ENCODE measurements at places on chromosomes 12 and 14.

DNA sequence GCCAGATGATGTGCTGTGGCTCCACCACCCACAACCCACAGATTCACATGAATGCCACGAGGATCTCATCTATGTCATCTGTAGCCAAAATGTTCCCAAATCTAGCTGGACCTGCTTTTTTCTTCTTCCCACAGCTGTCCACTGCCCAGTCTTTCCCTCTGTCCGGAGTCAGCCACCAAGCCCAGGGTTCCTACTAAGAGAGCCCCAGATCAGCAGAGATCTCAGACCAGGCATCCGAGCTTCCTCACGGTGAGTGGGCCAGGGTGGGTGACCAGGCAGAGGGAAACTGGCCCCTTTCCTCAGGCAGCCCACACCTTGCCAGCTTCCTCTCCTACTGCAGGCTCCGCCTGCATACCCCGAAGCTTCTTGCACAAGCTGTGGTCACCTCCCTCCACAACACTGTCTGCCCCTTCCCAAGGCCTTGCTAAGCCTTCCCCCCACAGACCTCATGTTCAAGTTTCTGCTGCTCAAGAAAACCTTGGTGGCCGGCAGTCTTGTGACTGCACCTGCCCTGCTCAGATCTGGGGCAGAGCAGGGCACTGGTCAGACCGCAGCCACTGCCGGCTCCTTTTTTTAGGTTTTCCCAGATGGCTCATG lies 81.4 kb downstream of the ACTN1 start:
- DNase-seq, result no peak

- peak; percentile 22 for DNase-seq
These were observed 23.9 kb downstream of the FERMT2 start for GRCh38 chr14:52926953-52927352.

GRCh38 chr14:105409364-105409763 lies 10.3 kb upstream of the MTA1 start:
- no peak for DNase-seq

GRCh38 chr14:99604766-99605298 lies 825 bp upstream of the CCDC85C start:
- peak; percentile 52 for DNase-seq

- DNase-seq, result no peak
These were observed 3.8 kb downstream of the EXOC3L4 start for GRCh38 chr14:103097994-103098957.

- DNase-seq, result no peak
These were observed 222.2 kb downstream of the ERC1 start for GRCh38 chr12:1213205-1213604.

GRCh38 chr12:97912943-97913342 lies 450.3 kb downstream of the RMST start:
- no peak for DNase-seq

DNA sequence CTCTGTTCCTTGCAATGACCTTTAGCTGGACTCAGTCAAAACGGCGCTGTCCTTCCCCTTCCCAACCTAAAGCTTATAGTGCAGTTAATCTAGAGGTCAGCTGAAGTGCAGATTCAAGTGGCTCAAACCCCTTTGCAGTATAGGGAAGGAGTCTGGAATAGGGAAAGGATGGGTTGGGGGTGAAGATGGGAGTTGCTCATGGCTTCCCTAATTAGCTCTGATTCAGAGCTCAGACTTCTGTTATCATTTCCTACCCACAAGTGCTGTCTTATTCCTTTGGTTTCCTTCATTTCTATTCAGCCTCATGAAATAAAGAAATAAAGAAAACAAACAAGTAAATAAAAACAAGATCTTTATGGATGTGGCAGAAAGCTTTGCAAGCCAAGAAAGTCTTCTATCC lies 264.0 kb upstream of the HMGA2 start:
- no peak for DNase-seq

- no peak for DNase-seq
These were observed 88.5 kb upstream of the RIN3 start for GRCh38 chr14:92425101-92425500.

GRCh38 chr12:96677363-96677762 lies 188.0 kb downstream of the CFAP54 start:
- no peak for DNase-seq

GRCh38 chr14:103734081-103734888 lies 18.7 kb downstream of the ZFYVE21 start:
- no peak for DNase-seq

DNA sequence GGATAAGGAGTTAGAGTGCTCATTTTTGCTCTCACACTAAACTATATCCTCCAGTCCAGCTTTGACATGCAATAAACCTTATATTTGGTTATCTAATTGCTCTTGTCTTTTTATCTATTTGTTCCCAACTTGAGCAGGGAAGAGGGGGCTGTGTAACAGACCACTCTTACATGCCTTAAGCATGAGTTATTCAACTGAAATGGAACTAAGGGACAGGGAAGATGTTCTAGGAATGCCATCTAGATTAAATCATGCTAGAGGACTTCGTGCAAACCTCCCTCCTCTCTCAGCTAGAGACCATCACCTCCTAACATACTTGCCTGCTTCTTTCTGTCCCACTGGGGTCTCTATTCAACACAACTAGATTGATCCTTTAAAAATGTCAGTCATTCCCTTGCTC lies 20.6 kb downstream of the SPX start:
- DNase-seq, result no peak

- no peak for DNase-seq
These were observed 21.7 kb downstream of the HMGA2 start for GRCh38 chr12:65845751-65846537.

- peak; percentile 39 for DNase-seq
These were observed 393.5 kb downstream of the NOVA1 start for GRCh38 chr14:26204366-26204727.

DNA sequence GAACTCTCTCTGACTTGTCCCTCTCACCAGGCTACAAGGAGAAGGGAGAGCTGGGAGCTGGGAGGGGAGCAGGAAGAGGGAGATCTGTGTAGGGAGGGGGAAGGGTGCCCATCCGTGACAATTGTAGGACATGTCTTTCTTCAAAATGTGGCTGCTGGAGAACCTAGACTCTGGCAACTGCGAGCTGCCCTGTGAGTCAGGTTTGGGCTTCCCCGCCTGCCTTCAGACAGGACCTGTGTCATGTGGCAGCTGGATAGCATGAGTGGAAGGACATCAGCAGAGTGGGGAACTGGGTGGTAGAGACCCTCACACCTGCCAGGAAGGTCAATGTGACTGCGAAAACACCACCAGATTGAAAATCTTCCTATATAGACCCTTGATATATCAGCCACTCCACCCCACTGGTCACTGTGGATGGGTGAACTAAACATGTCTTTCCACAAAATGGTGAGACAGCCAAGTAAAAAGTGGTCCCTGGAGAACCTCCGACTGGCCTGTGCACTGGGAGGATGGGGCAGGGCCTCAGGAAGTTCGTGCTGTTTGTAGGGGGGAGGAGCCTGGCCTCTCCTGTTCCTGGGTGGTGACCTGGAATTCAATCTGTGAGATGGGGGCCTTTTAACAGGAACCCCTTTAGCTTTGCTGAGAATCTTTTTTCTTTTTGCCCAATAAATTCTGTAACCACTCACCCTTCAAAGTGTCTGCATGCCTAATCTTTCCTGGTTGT lies 62.2 kb upstream of the CAPRIN2 start:
- no peak for DNase-seq

- no peak for DNase-seq
These were observed 47.9 kb upstream of the NTF3 start for GRCh38 chr12:5384015-5384414.

DNA sequence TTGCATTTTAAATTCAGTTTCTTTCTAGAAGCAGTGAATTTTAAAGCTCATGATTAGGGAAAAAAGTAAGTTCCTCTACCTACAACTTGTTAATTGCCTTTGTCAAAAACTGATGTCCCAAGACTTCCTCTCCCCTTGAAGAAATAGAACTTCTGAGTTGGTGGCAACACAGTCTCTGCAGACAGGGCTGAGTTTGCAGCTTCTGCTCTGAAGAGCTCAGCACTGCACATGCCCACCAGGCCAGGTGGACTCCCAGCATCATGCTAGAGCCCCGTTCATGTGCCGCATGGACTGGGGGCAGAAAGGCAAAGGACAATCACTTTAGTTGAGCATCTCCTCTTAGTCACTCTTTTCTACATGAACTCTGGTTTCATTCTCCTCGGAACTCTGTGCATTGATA lies 620.1 kb downstream of the VRK1 start:
- DNase-seq, result no peak

- no peak for DNase-seq
These were observed 40.6 kb downstream of the IGF1 start for GRCh38 chr12:102439426-102440405.

- DNase-seq, result no peak
These were observed 9.6 kb downstream of the KLC1 start for GRCh38 chr14:103638594-103638993.

DNA sequence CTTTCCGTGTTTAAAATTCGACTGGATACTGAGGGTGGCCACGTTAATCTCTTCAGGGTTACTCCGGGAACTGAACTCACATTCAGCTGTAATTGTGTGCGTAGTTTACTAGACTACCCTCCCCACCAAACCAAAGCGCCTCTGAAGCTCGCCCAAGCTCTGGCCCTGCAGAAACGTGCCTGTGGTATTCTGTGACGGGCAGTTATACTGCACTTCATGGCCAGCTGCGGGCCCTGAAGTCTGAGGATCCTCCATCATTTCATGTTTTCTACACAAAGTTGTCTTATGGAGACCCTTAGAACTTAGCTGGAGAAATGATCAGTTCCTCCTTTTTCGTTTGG lies 688 bp downstream of the ZNF26 start:
- DNase-seq, result peak; percentile 23

GRCh38 chr12:119178544-119179334 lies at the start of gene HSPB8:
Gene HSPB8, plus strand, starts transcription at chr12:119178931. Its CDS starts 382 bp downstream, at chr12:119179313.
- no peak for DNase-seq

DNA sequence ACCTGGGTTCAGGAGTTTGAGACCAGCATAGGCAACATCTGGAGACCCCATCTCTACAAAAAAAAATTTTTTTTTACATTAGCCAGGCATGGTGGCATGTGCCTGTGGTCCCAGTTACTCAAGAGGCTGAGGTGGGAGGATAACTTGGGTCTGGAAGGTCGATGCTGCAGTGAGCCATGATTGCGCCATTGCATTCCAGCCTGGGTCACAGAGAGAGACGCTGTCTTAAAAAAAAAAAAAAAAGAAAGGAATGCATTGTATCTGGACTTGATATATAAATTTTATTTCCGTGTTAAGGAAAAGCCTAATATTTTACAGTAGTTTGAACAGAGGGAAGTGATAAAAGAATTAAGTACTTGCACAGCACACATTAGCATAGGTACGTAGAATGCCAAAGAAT lies 97.2 kb downstream of the ZC3H14 start:
- DNase-seq, result no peak

DNA sequence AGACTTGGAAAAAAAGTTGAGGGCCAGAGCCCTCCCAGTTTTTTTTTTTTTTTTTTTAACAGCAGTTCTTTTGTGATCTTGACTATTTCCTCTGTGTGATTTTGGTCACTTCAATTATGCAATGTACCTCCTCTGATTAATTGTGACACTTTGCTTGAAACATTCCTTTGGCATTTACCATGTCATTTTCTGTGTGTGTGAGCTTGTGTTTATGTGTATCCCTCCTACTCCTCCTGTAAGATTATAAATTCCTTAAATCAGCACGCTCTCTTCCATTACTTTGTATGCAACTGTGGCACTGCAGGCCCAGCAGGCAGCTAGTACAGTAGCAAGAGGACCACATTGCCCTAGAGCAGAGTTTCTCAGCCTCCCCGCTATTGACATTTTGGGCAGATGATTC lies 33.2 kb upstream of the GALNT16 start:
- no peak for DNase-seq

DNA sequence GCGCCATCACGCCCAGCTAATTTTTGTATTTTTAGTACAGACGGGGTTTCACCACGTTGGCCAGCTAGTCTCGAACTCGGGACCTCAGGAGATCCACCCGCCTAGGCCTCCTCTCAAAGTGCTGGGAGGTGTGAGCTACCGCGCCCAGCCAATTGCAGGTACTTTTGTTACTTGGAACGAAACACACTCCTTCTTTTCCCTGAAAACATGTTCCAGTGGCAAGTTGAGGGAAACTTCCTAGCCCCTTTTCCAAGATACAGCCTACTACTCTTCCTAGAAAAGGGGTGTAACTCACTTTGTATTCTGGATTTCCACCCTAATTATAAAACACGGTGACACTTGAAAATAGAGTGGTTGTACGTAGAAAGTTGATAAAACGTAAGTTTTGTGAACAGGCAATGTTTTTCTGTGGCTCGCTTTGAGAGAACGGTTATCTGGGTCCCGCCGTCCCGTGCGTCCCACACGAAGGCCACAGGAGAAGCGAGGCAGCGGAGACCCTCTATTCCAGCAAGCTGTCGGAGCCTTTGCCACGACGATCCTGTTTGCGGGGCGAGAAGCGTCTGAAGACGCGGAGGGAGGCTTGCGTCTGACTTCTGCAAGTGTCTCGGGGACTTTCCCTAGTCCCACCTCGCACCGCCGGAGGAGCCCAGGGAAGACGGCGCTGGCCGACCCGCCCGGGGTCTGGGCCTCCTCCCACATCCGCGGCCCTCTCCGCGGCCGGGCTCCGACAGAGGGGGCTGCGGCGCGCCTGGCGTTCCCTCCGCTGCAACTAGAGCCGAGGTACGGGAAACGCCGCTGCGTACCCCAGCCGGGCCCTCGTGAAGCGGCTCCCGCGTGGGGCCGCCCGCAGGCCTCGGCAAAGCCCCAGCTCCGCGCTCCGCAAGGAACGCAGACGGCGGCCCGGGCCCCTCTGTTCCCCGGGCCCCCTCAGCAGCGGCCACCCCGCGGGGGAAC lies 745 bp downstream of the CDCA4 start:
- peak; percentile 35 for DNase-seq

- no peak for DNase-seq
These were observed 816 bp upstream of the GDF11 start for GRCh38 chr12:55741931-55742680.

DNA sequence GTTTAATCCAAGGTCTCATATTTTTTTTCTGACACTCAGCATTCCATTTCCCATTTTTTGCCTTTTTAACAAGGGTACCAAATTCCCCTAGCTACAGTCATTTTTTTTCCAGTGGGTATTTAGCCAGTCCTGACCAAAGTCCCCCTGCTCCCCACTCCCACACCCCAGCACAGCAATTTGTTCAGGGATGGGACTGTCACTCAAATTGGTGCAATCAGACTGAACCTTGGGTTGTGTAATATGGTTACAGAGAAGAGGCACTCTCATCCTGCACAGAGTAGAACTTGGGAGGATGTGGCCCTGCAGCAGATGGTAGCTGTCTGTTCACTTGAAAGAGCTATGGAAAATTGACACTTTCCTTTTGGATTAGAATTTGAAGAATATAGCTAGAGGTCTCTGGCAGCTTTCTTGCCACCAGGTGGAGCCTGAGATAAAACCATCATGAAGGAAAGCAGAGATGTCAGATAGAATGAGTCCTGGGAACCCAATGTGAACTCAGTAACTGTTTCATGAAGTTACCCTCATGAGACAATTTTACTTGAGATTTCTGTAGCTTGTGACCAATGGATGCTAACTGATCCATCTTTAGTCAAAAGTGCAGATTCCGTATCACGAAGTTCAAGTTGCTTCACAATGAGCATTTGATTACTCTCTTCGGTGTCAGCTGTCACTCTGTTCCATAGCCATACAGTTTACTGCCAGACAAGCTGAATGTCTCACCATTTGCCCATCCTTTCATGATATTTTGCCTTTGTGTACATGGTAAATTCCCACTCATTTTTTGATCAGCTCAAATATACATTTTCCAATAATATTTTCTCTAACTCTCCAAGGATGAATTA lies 394.0 kb upstream of the SYT1 start:
- peak; percentile 58 for DNase-seq

Data from NCI-H2081 (cell line).